ENCODE measurements at places on chromosomes 7 and 10. TPM values are rescaled to one million over a fixed set of nuclear protein-coding genes. Genes with fewer than 3 reads are reported as not detected.

DNA sequence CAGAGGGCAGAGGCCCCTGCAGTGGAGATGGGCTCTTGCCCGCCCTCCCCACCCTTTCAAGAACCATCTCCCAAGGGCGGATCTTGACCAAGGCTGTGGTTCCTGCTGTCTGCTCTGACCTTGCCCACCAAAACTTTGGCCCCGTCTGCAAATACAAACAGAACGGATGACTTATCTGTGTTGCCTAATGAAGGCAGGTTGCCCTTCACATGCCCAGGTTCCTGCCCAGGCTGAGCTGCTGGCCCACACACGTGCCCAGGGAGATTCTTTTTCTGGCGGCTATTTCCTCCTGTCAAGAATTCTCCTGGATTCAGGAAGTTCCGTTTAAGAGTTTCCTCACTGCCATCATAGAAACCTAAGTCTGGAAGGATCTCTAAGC, 78.3 kb downstream of the PROSER2 start:
- DNase-seq, result no peak

DNA sequence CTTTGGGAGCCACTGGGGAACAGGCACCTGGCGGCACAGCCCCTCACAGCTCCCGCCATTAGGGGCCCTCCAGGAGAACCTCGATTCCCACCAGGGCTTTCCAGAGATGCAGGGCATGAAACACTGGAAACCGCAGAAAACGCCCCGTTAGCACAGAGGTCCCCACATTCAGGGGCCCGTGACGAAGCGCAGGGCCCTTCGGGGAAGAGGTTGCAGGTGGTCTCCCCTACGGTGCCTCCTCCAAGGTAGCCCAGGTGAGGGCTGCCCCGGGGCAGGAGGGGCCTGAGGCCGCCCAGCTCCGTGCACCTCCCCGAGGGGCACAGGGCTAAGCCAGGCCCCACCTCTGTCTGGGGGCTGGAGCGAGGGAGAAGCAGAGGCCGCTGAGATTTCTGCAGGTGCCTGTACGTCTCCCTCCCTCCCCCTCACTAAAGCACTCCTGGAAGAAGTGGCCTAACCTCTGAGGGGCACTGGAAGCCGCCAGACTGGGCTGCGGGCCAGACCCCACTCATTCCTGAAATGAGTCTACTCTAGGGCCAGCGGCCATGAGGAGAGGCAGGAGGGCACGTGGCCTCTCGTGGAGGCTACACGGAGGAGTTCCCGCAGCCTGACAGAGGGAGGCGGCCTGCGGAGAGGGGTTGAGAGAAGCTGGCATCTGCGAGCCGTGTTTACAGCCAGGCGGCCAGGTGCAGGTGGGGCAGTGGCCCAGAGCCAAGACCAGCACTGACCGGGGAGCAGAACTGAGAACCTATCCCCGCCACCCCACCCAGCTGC, 6.9 kb downstream of the PDGFA start:
- no peak for DNase-seq

DNA sequence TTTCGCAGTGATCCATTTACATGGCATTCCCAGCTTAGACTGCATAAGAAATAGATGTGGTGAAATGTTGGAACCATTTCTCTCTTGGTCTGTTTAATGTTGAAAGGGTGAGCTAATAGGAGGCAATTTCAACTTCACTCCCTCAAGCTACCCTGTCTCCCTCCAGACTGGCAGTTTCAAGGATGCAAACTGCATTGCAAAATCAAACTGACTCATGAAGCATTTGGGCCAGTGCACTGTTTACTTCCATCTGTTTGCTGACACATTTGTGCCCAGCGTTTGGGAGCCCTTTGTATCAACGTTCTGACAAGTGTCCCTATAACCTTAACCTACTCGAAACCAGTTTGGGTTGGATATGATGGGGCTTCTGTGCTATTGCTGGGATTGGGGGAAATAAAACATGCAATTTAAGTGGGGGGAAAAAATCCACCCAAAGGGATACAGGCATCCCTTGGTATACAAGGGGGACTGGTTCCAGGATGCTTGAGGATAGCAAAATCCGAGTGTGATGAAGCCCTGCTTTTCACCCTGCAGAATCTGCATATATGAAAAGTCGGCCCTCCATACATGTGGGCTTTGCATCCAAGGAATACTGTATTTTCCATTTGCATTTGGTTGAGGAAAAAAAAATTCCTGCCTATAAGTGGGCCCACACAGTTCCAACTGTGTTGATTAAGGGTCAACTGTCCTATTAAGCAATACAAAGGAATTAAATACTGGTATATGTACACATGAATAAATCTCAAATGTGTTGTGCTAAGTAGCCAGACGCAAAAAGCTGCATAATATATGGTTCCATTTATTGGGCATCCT, 15.6 kb downstream of the RHEB start:
- DNase-seq, result no peak

GRCh38 chr10:73095481-73096021, 1.1 kb downstream of the P4HA1 start:
- DNase-seq, result peak; percentile 66

The HOXA5 gene
- 10.4 TPM for total RNA-seq

DNA sequence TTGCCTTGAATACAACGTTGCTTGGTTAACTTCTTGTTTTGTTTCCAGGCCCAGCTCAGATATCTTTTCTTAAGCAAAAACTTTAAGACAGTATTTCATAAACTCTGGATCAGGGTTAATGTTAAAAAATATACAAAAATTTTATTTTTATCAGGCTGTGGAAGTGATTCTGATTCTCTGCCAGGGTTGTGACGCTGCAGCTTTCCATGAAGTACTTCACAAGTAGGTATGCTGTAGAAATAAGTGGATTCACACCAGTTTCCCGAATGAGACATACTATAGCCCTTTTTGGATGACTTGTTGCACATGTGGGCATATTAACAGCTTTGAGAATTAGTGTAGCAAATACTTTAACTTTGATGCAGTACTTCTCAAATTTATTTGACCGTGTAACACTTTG, 70.1 kb downstream of the CDK14 start:
- no peak for DNase-seq

DNA sequence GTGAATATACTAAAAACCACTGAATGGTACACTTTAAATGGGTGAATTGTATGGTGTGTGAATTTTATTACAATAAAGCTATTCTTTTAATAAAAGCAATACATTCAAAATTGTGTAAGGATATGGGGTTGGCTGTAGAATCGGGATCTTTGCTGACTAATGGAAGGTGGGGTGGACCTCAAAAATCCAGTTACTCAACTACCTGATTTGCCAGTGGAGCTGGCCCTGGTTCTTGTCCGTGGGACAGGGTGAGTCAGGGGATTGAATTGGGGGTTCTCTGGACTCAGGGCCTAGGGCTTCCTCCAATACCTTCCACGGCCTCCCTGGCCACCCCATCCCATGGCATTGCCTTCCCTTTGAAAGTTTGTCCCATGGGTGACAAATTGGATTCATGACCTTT, 13.5 kb upstream of the RABGEF1 start:
- no peak for DNase-seq

DNA sequence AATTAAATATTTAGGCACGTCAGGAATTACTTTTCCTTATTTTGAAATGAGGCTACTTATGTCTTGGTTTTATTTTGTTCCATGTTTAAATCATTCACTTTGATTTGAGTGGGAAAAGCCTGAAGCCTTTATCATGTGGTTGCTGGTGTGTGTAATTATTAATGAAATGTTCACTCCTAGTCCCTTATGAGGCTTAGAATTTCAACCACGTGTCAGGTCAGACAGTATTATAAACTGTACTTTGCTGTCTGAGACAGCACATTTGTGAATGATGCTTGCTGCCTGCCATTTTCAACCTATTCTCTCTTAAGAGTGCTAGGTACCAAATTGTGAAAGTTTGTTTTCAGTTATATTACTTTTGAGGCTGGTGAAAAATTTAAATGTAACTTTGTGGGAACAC, 58.9 kb downstream of the COL17A1 start:
- no peak for DNase-seq

GRCh38 chr10:37865957-37866803, 8.8 kb upstream of the ZNF248 start:
- DNase-seq, result peak; percentile 53

The CYP2W1 gene
- total RNA-seq, result 0.44 TPM

The SPDYE6 gene
- not detected for total RNA-seq

The PTF1A gene
- total RNA-seq, result not detected

DNA sequence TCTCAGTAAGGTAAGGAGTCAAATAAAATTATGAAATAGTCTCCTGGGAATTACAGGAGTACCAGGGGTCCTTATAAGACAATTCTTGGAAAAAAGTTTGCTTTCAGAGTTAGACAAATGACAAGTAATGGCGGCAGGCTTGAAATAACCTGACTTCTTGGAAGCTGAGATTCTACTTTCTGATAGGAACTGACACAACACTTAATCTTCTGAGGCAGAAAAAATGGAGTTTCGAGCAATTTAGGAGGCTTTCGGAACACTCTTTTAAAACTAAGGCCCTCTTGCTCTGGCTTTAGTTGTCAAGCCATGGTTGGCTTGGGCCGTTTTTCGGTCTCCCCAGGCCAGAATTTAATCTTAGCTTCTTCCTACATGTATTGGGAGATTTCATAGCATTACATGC, 260.0 kb downstream of the GATA3 start:
- DNase-seq, result no peak

DNA sequence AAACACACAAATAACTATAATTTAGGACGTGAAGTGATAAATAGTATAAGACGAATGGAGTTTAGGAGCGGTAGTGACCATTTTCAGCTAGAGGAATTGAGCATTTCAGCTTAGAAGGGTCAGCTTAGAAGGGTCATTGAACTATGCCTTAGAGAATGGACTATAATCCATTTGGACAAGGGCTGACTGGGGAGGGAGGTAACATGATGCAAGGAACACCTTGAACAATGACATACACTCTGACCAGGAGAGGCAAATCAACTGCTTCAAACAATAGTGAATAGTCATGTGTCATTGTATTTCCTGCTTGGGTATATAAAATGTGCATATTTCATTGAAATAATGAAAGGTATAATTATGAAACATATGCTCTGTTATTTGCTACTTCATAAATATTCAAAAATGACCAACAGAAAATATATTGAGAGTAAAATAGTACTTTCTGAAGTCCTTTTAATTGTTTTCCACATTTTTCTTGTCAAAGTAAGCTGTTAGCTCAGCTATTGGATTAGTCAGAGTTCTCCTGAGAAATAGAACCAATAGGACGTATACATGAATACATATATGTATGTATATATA, 40.5 kb upstream of the WASL start:
- DNase-seq, result no peak

The H2BK1 gene
- total RNA-seq, result not detected

GRCh38 chr10:122525788-122526187, 34.8 kb upstream of the DMBT1 start:
- no peak for DNase-seq

- DNase-seq, result no peak
Observed at GRCh38 chr10:60172363-60172990, 217.2 kb downstream of the ANK3 start.

DNA sequence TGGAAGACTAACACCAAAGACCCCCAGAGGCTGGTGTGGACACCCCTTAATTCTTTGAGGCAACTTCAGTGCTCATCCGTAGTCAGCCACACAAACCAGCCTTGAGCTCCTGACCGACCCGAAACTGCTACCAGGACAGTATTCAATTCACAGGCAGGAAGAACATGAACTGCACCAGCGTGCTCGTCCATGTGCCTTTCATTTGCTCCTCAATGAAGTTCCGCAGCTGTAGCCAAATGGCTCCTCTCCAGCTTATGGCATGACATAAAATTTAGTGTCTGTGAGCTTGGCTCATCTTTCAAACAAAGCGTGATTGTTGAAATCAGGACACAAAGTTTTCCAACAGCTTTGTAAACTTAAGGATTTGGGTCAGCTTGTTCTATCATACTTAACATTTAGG, 144.1 kb upstream of the FAM171A1 start:
- peak; percentile 69 for DNase-seq

The NKX2-3 gene
- total RNA-seq, result not detected

The NUTM2E gene
- total RNA-seq, result 0.16 TPM

GRCh38 chr7:67894746-67895145, 898.1 kb downstream of the TYW1 start:
- no peak for DNase-seq

DNA sequence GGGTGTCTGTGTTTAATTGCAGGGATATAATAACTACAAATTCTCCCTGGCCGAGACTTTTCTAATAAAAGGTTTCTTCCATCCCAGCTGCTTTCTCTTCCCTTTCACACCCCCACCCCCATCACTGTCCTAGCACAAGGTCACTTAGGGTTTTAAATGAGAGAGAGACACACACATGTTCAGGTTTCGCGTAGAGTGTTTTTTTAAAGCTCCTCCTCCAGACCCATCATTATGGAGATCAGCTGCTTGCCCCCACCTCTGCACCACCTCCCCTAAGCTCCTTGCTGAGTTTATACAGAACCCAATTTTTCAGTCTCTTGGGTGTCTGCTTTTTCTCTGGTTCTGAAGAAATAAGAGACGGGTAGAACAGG, 18.6 kb downstream of the LRMDA start:
- DNase-seq, result no peak

DNA sequence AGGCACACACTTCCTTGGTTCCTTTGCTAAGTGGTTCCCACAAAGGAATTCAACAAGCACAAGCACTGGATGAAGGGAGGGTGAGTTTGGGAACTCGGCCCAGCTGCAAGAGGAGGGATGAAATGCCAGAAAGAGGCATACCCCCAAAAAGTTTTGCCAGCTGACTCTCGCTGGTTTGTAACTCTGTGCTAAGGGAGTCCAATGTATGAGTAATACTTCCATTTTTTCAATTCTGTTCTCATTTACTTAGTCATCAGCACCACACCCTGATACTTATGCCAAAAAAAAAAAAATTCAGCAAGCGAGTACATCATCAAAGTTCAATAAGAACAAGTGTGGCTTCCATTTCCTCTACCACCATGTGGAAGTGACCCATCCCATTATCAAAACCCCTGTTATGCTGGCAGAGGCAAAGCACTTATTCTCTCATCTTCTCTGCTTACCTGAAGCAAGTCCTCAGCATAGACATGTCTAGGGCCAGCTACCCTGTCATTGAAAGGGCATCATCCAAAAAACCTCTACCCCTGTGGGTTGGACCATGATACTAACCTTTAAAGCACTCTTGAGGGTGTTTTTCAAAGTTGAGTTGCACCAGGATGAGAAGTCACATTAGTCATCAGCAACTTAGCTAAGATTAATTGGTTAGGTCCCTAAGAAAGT, 6.9 kb upstream of the HYCC1 start:
- no peak for DNase-seq

- no peak for DNase-seq
Observed at GRCh38 chr7:82530361-82530760, 86.8 kb upstream of the CACNA2D1 start.

The RHOBTB1 gene
- total RNA-seq, result 10.9 TPM

GRCh38 chr10:79024720-79025198, 44.0 kb upstream of the ZMIZ1 start:
- DNase-seq, result no peak

The ADRA2A gene
- 7.2 TPM for total RNA-seq

- DNase-seq, result peak; percentile 73
Observed at GRCh38 chr7:47635091-47636080, 53.5 kb upstream of the TNS3 start.

Data from ureter (tissue), 1 donor.